ENCODE measurements at places on chromosomes 2 and 18.

GRCh38 chr2:181955010-181955409 lies 30.6 kb upstream of the PPP1R1C start:
- no peak for DNase-seq

DNA sequence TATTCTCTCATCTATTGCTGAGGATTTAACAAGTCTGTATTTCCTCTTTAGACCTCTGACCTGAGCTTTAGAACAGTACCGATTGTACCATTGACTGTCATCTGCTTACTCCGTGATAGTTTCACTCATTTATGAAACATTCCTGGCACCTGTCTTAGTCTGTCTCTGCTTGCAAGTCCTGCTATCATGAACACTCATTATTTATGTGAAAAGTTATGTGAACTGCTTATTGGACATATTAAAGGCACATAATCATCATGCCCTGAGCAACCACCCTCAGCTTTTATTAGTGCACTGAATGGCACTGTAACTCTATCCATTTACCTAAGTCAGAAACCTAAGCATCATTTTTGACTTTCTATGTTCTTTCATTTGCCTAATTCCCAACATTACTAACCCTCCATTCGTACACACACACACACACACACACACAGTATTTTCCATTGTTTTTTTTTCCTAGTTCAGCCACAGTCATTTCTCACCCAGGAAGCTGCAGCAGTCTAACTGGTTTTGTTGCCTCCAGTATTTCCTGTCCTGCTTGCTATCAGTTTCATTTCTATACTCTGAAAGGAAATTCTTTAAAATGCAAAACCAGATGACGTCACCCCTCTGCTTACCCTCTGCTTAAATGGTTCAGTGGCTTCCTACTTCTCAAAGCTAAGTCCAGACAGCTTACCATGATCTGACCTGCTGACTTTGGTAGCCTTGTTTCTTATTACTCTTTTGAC lies 146.1 kb downstream of the HAUS1 start:
- no peak for DNase-seq

DNA sequence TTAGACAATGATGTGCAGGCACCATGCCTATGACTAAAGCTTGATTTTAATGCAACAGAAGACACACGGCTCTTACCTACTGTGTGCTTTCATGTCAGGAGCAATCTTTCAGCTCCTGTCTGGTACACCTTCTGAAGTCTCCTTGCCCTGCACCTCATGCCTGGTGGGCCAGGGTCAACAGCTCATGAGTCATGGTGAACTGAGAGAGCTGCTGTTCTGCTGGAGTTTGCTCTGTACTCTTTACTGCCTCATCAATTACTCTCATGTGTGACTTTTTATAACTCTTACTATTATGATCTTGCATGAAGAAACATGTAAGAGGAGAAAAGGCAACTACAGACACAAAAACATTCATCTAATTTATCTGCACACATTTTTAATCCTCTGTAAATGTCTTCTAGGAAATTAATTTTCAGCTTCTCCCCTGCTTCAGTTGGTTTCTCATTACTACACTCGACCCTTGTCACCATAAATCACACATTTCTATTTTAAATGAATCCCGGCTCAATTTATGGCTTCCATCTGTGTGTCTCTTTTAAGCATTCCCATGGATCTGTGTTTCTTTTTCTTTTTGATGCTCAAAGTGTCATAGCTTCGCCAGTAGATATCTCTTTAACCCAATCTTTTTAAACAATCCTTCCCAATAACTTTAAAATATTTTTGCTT lies 9.7 kb downstream of the SERPINB7 start:
- no peak for DNase-seq

- DNase-seq, result no peak
These were observed 4.8 kb upstream of the RNF138 start for GRCh38 chr18:32086881-32087280.

DNA sequence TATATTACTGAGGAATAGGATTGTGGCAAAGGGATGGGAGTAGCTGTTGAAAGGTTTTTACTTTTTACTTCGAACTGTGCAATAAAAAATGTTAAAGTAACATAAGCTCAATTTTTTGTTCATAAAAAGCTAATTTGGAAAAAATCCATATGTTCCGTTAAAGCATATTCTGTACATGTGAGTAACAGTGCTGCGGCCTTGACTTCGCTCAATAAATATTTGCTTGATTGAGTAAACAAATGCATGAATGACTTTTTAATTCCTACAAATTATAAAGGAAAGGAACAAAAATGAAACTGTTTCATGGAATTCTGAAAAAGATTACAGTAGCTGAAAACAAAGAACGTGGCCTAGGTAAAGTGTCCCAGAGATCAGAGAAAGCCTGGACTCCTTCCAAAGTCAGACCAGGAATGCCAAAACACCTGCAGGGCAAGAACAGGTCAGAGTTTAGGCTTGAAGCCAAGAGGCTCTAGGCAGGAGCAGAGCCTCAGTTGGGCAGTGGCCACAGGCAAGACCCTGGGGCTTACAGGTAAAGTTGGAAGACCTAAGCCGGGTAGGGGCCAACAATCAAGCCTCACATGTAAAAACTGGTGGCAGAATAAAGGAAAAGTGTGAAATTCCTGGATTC lies 44.3 kb upstream of the FIGN start:
- DNase-seq, result no peak

DNA sequence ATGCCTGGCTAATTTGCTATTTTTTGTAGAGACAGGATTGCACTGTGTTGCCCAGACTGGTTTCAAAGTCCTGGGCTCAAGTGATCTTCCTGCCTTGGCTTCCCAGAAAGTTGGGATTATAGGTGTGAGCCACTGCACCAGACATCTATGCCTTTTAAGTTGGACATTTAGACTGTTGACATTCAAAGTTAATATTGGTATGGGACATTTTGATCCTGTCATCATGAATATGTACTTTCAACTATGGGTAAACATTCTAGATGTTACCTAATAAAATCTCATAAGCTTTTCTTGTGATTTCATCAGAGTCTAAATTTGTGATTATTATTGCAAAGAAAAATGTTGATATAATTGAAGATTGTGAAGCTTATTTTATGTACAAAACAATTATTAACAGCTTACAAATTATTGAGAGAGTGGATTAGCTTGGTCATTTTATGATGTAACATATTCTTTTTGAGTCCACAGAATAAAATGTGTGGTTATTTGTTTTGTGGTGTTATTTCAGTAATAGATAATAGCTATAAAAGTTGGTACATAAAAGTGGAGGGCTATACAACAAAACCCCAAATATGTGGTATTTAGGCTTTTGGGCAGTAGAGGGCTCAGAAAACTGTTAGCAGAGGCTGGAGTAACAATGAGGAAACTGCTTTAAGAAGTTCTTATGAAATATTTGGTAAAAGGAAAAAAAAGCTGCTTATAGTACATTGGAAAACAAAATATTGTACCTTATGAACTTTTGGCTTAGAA lies 41.4 kb downstream of the STARD6 start:
- DNase-seq, result no peak

DNA sequence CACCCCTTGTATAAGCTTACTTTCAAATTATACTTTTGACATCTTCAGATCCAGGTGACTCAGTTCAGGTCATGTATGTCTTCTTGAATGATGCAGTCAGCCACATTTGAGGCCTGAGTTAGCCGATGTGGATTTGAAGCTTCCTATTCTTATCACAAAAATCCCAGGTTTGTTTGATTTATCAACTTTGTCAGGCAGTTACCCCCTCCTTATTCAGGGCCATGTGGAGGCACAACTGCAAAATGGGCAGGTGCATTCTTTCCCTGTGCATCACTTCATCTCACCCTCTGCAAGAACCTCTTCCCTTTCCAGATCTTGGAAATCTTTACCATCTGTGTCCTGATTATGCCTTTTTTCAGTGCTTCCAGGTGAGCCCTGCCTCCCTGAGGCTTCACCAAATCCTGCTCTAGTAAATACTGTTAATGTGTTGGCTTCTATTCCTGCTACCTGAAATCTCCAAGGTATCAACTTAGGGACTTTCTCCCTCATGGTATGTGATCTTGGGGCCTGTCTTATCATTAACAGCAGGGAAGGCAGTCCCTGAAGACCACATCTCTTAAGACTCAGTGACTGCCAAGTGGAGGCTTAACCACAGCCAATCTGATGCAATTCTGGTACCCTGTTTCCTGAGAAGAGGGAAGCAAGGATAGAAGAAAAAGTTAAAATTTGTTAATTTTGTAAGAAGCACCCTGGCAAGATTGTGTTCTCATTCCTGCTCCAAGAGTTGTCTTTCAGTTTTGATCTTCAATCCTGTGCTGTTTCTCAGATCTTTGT lies 9.4 kb upstream of the ARHGAP28 start:
- DNase-seq, result no peak

GRCh38 chr18:33123862-33124518 lies 316.5 kb downstream of the CCDC178 start:
- DNase-seq, result no peak

- DNase-seq, result peak; percentile 76
These were observed 37.8 kb downstream of the PCBP1 start for GRCh38 chr2:70124983-70125480.

DNA sequence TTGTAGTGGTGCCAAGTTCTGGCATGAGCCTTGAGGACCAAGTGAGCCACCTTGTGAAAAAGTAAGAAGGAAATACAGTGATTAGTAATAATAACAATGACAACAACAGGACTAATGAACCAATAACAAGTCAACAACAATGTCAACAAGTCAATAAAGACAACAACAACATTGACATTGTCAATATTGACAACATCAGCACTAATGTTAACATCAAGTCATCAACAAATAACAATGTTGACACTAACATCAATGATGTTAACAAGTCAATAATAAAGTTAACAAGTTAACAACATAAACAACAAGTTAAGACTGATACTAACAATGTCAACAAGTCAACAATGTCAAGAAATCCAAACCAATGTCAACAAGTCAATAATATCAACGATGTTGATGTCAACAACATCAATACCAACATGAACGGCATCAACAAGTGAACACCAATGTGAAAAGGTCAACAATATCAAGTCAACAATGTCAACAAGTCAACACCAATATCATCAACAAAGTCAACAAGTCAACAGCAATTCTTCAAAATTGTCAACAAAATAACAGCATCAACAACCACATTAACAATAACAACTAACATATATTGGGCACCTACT lies 24.0 kb downstream of the LCT start:
- DNase-seq, result no peak

- DNase-seq, result no peak
These were observed 412.1 kb upstream of the MYT1L start for GRCh38 chr2:2743164-2743571.

Data from activated B cell treated with CpG ODN at 0.5 μM for 24 hours (primary cell).